ENCODE measurements at places on chromosomes 7 and 10.

- ATAC-seq: no peak
Measured at GRCh38 chr10:235915-236314, 100.7 kb downstream of the ZMYND11 start.

- no peak for ATAC-seq
Measured at GRCh38 chr7:128894101-128894440, 16.4 kb downstream of the KCP start.

- no peak for ATAC-seq
Measured at GRCh38 chr7:5314864-5315263, 32.1 kb downstream of the SLC29A4 start.

GRCh38 chr10:8124436-8124835, 69.9 kb downstream of the GATA3 start:
- no peak for ATAC-seq

DNA sequence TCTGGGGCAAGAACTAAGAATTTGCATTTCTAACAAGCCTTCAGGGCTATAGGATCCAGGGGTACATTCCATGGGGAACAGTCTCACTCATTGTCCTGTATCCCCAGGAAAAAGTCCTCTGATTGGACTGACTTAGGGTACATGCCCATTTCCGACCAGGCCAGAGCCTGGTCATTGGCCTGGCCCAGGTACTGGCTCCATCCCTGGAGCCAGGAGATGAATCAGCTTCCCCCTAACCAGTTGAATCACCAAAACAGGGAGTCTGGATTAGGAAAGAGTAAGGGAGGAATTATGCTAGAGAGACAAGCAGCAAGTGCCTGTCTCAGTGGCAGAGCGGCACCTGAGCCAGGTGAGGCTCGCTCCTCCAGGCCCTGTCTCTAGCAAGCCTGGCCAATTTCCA, 137.5 kb downstream of the FGFR2 start:
- no peak for ATAC-seq

DNA sequence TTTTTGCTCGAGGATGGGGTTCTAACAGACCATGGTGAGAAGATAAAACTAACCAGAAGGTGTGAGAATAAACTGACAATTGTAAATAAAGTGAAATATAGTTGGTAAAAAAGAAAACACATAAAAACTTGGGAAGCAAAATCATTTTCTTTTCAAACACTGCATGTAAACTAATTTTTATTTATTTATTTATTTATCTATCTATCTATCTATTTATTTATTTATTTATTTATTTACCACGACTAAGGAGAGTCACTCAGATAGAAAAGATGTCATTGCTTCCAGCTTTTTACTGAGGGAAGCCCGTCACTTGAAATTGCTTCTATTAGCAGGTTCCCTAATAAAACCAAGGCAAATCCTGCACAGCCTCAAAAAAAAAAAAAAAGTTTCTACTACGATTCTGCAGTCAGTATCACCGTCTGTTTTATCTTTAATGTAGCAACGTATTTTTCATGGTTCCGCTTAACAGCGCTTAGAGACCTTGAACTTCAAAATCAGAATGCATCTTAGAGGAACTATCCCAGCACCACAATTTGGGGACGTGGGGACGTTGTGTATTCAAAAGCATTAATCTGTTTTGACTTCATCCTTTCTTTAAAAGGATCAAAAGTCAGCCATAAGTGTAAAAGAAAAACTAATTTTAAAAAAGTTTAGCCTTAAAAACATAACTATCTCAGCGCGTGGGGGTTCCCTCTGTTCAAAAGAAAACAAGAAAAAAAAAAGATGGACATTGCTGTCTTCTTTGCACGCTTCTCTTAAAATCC, 33.3 kb upstream of the EBLN1 start:
- ATAC-seq: no peak

GRCh38 chr7:48943279-48943990, 19.1 kb downstream of the CDC14C start:
- no peak for ATAC-seq

GRCh38 chr10:60050366-60050765, 144.0 kb upstream of the CCDC6 start:
- ATAC-seq: no peak

- ATAC-seq: no peak
Measured at GRCh38 chr10:61842755-61843497, 58.6 kb upstream of the ARID5B start.
